Adrenal gland (tissue), 19 donors: ENCODE measurements at places on chromosomes 4 and X. TPM values are rescaled to one million over a fixed set of nuclear protein-coding genes. Genes with fewer than 3 reads are reported as not detected.
A peak's percentile ranks its signal among the peaks of the same experiment; 100 is the strongest.

GRCh38 chr4:123418351-123418931, 21.8 kb downstream of the SPRY1 start:
- H3K36me3 ChIP-seq, result no peaks in the 10 kb centered on the region
- no peak overlapping the region for H3K27ac ChIP-seq
- no peaks in the 10 kb centered on the region for H3K4me1 ChIP-seq
- no peak for DNase-seq
- H3K27me3 ChIP-seq, result no peaks in the 10 kb centered on the region

The SERPINA7 gene
- not detected for total RNA-seq

GRCh38 chrX:19687395-19687794, 172.1 kb upstream of the MAP3K15 start:
- no peaks in the 10 kb centered on the region for H3K27me3 ChIP-seq
- H3K4me3 ChIP-seq, result no peak overlapping the region
- H3K27ac ChIP-seq, result no peak overlapping the region
- no peaks in the 10 kb centered on the region for H3K36me3 ChIP-seq

DNA sequence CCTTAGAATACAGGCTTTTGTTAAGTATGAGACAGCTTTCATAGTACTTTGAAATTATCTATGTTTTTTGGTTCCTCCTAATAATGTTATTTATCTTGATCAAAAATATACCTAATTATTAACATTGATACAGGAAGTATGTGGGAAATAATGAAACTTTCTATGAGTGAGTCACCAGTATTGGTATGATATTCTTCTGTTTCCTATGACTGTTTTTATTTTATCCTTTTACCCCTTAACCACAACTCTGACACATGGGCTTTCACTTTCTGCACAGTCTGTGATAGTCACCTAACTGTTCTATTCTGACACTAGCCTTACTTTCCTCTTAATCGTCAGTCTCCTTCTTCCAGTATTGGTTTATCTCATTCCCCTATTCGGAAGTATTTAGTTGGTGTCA, 4.7 kb downstream of the THAP9 start:
- peaks cover 7% of the 10 kb centered on the region for H3K4me1 ChIP-seq
- H3K36me3 ChIP-seq, result no peaks in the 10 kb centered on the region
- no peak overlapping the region for H3K27ac ChIP-seq
- no peaks in the 10 kb centered on the region for H3K27me3 ChIP-seq
- DNase-seq, result no peak
- H3K4me3 ChIP-seq, result no peak overlapping the region

The FAM241A gene
- total RNA-seq, result 0.55 TPM

GRCh38 chr4:23937173-23937572, 47.3 kb upstream of the PPARGC1A start:
- no peaks in the 10 kb centered on the region for H3K27me3 ChIP-seq
- no peak overlapping the region for H3K27ac ChIP-seq
- no peaks in the 10 kb centered on the region for H3K36me3 ChIP-seq
- no peaks in the 10 kb centered on the region for H3K4me1 ChIP-seq
- H3K4me3 ChIP-seq, result no peak overlapping the region

The RBMXL3 gene
- total RNA-seq, result not detected

- H3K36me3 ChIP-seq, result no peaks in the 10 kb centered on the region
- DNase-seq, result no peak
- no peak overlapping the region for H3K4me3 ChIP-seq
- no peaks in the 10 kb centered on the region for H3K27me3 ChIP-seq
- H3K4me1 ChIP-seq, result peaks cover 14% of the 10 kb centered on the region
Measured at GRCh38 chr4:7786040-7786439, 153.6 kb downstream of the AFAP1 start.

The PABPC5 gene
- 17.4 TPM for total RNA-seq

- H3K4me3 ChIP-seq, result no peak overlapping the region
- no peaks in the 10 kb centered on the region for H3K36me3 ChIP-seq
- H3K4me1 ChIP-seq, result no peaks in the 10 kb centered on the region
Measured at GRCh38 chr4:46399440-46399839, 9.5 kb upstream of the GABRA2 start.

The F8A3 gene
- 6.5 TPM for total RNA-seq

DNA sequence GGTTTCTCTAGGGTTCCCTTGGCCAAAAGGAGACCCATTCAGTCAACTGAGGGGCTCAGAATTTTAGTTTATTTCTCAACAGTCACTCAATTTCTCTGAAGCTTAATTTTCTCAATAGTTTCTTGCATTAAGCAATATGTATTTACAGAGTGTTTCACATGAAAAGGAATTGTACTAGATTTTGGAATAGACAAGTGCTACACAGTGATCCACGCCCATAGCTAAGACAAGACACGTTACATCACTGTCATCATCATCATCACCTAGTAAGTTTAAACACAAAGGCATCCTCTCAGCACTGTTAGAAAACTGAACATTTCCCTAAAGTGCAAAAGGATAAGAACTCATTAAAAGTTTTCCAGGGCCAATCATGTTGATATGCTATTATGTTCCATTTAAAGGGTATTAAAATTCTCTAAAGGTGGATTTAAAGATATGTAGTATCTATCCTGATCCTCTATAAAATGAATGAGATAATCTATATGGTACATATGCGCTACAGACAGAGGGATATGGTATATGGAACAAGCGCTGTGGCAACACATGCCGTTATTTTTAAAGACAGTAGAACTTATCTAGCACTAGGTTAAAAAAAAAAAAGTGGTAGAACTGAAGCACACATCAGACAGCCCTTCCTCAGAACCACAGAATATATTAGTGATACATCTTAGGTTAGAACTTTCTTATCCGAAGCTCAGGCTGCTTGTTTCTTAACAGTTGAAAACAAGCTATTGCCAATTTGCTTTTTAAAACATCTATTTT, 12.1 kb downstream of the PPA2 start:
- no peak overlapping the region for H3K4me3 ChIP-seq
- H3K4me1 ChIP-seq, result no peaks in the 10 kb centered on the region
- H3K27ac ChIP-seq, result no peak overlapping the region
- no peak for DNase-seq

GRCh38 chr4:70948665-70949260, 44.7 kb upstream of the DCK start:
- peaks cover 3% of the 10 kb centered on the region for H3K4me1 ChIP-seq
- H3K4me3 ChIP-seq, result no peak overlapping the region
- H3K36me3 ChIP-seq, result no peaks in the 10 kb centered on the region

The NHS gene
- 6.8 TPM for total RNA-seq

DNA sequence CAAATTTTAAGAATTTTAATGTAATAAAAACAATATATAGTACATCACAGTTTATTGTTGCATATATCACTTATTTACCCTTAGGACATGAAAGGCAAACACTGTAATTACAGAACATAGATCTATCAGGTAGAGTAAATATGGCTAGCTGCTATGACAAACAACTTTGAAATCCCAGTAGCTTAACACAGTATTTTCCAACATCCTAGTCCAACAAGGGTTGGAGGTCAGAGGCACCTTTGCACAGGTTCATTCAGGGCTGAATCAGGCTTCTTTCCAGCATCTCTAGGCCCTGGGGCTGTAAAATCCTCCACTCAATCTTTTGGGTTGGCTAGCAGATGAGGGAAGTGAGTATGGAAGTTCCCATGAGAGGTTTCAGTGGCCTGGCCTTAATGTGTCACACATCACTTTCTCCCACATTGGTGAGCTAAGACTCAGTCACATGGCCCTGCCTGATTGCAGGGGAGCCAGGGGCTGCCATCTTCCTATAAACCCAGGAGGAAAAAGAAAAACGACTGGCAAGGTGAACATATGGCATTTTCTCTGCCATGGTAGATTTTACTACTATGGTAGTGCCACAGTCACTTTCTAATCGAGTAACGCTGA, 32.9 kb downstream of the HERC6 start:
- no peaks in the 10 kb centered on the region for H3K36me3 ChIP-seq
- no peaks in the 10 kb centered on the region for H3K27me3 ChIP-seq
- no peak for DNase-seq
- no peaks in the 10 kb centered on the region for H3K4me1 ChIP-seq

- no peak overlapping the region for H3K4me3 ChIP-seq
- DNase-seq, result no peak
- no peaks in the 10 kb centered on the region for H3K27me3 ChIP-seq
- no peak overlapping the region for H3K27ac ChIP-seq
- H3K36me3 ChIP-seq, result no peaks in the 10 kb centered on the region
Measured at GRCh38 chr4:187103351-187103750, 379.7 kb upstream of the FAT1 start.

The GAGE13 gene
- not detected for total RNA-seq

DNA sequence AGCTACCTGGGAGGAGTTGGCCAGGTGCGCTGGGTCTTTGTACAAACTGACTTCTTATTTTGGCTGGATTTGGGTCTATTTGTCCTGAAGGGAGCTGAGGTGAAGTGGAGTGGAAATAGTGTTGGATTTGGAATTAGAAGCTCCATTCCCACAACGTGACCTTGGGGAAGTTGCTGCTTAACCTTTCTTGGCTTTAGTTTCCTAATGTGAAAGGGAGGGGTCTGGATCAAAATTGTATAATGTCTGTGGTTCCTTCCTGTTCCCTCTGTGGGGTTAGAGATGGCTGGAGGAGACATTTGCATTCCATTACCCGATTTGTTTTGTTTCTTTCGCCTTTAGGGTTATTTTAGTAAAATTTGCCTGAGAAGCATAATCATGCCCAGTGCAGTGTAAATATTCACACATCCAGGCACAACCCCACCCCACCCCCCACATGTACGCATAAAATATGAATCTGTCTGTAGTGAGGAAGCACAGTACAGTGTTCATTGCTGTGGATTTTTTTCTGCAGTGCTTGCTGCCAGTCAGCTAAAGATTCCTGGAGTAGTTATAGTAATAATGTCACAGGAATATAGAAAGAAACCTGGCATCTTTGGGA, 21.5 kb downstream of the JADE1 start:
- H3K27ac ChIP-seq, result peak overlapping the region; percentile 56
- peaks cover 17% of the 10 kb centered on the region for H3K36me3 ChIP-seq
- no peak for DNase-seq
- H3K27me3 ChIP-seq, result no peaks in the 10 kb centered on the region

DNA sequence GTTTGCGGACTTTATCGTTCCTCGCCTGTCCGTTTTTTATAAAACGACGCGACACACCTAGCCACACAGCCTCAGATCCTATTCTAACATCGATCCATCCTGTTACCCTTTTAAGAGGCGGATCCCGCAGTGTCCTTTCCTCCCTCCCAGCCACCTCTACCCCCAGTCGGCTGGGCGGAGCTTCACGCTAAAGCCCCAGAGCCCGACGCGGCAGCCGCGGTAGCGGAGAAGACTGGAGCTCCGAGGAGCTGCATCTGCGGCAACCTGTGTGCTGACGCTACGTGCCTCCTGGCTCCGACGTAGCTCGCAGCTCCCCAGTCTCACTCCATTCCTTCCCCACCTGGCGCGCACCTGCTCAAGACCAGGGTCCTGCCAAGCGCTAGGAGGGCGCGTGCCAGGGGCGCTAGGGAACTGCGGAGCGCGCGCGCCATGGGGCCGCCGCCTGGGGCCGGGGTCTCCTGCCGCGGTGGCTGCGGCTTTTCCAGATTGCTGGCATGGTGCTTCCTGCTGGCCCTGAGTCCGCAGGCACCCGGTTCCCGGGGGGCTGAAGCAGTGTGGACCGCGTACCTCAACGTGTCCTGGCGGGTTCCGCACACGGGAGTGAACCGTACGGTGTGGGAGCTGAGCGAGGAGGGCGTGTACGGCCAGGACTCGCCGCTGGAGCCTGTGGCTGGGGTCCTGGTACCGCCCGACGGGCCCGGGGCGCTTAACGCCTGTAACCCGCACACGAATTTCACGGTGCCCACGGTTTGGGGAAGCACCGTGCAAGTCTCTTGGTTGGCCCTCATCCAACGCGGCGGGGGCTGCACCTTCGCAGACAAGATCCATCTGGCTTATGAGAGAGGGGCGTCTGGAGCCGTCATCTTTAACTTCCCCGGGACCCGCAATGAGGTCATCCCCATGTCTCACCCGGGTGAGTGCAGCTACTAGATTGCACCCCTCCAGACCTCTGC, at the start of gene RNF128:
Gene RNF128, plus strand, starts transcription at position 217 of the 953 bp plus-strand sequence. Its CDS starts 213 bp downstream, at position 430.
- peak within 1 kb of the TSS; percentile 84 for H3K27ac ChIP-seq
- peaks cover 21% of the 10 kb centered on the region for H3K27me3 ChIP-seq
- no peaks in the 10 kb centered on the region for H3K36me3 ChIP-seq
- DNase-seq, result peak; percentile 69

The TRMT10A gene
- total RNA-seq, result 6.6 TPM

The PFKFB1 gene
- 0.36 TPM for total RNA-seq

- no peaks in the 10 kb centered on the region for H3K4me1 ChIP-seq
- H3K27me3 ChIP-seq, result peaks cover 10% of the 10 kb centered on the region
- no peak overlapping the region for H3K27ac ChIP-seq
- H3K4me3 ChIP-seq, result no peak overlapping the region
- no peak for DNase-seq
Measured at GRCh38 chrX:39301036-39301435, 499.8 kb downstream of the MID1IP1 start.

GRCh38 chr4:20528508-20528907, 171.8 kb upstream of the PACRGL start:
- no peaks in the 10 kb centered on the region for H3K27me3 ChIP-seq
- H3K36me3 ChIP-seq, result peaks cover 3% of the 10 kb centered on the region
- no peak overlapping the region for H3K27ac ChIP-seq
- H3K4me3 ChIP-seq, result no peak overlapping the region

DNA sequence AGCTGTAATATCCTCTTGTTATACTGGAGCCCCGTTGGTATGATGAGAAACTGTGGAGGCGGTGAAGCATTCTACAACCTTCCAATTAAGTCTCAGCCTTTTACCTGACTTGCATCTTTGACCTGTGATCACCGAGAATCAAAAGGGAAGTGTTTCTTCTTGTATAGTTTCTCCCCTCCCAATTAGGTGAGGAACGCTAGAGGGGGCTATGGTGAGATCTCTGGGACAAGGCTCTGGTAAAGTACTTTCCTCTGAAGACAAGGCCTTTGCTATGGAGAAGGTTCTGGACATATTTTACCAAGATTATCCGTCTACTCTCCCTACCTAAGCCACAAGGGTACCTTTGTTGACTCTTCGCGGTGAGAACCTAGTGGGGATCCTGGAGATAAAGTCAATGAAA, 111.3 kb downstream of the CBLL2 start:
- no peak for DNase-seq
- no peak overlapping the region for H3K4me3 ChIP-seq
- no peaks in the 10 kb centered on the region for H3K4me1 ChIP-seq
- H3K27ac ChIP-seq, result no peak overlapping the region
- no peaks in the 10 kb centered on the region for H3K36me3 ChIP-seq

GRCh38 chr4:123545667-123546572, 149.3 kb downstream of the SPRY1 start:
- H3K4me3 ChIP-seq, result no peak overlapping the region
- no peaks in the 10 kb centered on the region for H3K27me3 ChIP-seq
- DNase-seq, result no peak
- H3K27ac ChIP-seq, result no peak overlapping the region

The GNRHR gene
- total RNA-seq, result 0.21 TPM

DNA sequence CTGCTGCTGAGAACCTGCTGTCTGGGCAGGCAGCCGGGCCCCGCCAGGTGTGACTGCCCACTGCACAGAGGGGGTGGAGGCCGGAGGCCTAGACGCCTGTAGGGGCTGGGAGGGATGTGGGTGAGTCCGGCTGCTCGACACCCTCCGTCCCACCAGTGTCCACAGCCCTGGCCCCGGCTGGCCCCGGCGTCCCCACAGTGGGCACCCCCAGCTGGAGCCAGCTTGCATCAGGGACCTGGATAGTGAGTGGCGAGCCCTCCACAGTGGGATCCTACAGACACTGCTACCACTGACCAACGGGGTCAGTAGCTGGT, 34.7 kb upstream of the SPON2 start:
- H3K36me3 ChIP-seq, result peaks cover 8% of the 10 kb centered on the region
- H3K27ac ChIP-seq, result peak overlapping the region; percentile 90
- peaks cover 48% of the 10 kb centered on the region for H3K4me1 ChIP-seq
- H3K4me3 ChIP-seq, result no peak overlapping the region

The PRSS12 gene
- 0.47 TPM for total RNA-seq

The ERVMER34-1 gene
- total RNA-seq, result 0.90 TPM
